ENCODE measurements at places on chromosomes 16 and 17. TPM values are rescaled to one million over a fixed set of nuclear protein-coding genes. Genes with fewer than 3 reads are reported as not detected.

The HCRT gene
- not detected for total RNA-seq

The ATPAF2 gene
- total RNA-seq = 12.6 TPM

The IRX5 gene
- total RNA-seq = 0.17 TPM

The MILR1 gene
- total RNA-seq = 4.4 TPM

The SMYD4 gene
- total RNA-seq = 8.7 TPM

The CYGB gene
- total RNA-seq = 12.4 TPM

GRCh38 chr17:81931557-81932332 lies 4.2 kb upstream of the MAFG start:
- DNase-seq = no peak

DNA sequence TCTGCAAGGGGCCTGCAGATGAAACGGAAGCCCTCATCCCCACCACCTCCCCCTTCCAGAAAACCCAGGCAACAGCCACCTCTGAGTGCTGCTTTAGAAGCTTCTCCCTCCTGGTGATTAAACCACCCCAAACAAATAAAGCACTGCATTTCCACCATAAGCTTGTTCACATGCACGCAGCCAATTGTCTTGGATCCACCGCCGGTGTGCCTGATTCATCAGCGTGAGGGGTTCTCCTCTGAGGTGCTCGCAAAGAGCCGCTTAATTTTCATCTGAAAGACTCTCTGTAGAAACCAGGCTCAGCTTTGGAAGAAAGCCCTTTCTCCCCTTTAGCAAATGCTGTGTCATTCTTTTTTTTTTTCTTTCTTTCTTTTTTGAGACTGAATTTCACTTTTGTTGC lies 155.2 kb upstream of the EEF2KMT start:
- DNase-seq = no peak

- DNase-seq = peak; percentile 86
Measured at GRCh38 chr17:58184308-58184985, 8.1 kb upstream of the EPX start.

DNA sequence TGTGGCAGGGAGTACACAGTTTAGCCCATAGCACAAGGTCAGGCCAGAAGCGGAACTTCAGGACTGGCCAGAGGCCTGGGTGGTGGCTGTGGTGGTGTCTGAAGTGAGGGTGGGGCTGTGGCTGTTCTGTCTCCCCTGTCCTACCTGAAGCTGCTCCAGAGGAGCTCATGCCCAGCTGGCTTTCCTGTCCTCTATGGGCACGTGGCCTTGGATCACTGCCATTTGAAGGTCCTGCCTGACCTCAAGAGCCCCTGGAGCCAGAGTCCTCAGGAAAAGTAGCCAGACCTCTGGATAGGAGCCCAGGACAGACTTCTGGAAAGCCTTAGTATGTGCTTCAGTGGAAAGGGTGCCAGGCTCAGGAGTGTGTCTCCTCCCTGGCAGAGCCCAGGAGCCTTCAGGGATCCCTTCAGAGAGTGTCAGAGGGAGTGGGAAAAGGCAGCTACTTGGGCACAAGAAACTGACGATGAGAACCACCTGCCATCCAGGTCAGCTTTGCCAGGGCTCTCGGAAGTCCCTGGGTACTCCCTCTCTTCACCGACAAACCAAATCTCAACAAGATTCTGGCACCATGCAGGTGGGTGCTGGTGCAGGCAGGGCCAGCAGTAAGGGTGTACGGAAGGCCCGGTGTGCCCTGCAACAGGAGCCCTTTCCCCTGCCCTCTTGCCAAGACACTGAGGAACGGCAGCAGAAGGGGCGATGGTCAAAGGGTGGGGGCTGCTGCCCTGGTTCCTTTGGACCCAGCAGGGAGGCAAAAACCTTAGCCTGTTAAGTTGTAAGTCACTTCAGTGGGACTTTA lies 153.7 kb downstream of the NTN1 start:
- DNase-seq = no peak

DNA sequence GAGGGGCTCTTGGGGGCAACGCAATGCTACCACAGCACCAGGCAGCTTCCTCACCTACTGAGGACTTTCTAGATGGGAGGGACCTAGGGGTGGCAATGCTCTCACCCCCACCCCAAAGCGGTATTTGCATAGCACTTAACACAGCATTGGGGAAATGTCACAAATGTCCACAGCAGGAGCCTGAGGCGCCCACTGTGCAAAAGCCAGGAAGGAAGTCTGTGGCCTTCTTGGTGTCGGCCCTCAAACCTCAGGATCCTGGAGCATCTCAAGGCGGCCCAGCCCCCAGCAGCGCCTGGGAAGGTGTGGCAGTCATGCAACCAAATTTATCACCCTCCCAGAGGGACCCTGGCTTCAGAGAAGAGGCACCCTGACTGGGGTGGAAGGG lies 45.3 kb downstream of the WNT3 start:
- DNase-seq = no peak

DNA sequence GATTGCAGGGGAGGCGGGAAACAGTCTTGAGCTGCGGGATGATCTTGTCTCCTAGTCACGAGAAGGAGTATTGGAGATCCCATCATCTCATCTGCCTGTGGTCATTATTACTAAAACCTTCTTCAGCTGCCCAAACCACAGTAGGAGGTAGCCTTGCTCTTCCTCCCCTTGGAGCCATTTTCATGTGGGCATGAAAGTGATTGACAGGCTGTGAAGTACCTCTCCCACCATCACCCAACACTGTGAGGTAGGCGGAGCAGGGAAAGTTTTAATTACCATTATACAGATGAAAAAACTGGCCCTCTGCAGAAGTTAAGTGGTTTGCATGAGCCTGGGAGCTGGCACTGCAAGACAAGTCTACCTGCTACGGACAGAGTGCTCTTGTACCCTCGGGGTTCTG lies 237.3 kb downstream of the MSI2 start:
- DNase-seq = no peak

DNA sequence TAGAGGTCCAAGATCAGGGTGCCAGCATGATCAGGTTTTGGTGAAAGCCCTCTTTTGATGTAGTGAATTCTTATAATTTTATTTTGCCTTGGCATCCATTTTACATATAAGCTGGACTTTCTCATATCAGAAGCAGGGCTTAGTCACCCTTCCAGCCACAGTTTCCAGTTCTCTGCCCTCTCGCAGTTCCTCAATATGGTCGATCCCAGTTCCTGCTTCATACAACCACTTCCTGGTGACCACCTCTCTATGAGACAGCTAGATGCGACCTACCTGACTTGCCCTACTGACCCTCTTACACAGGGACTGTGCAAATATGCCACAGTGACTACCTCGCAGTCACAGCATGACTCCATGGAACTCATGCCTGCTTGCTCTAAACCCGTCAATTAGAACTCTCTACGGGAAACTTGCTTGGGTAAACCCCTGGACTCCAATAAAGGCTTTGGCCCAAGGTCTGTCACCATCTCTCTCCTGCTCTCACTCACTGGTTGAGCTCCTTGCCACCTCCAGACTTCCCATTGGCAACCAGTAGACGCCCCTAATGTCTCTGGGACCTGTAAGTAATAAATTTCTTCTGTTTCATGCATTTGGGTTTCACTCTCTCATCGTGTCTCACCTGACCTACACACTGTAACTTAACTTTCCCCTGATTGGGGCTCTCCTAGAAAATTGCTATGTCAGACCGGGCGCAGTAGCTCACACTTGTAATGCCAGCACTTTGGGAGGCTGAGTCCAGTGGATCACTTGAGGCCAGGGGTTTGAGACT lies 21.4 kb downstream of the CD300LG start:
- DNase-seq = no peak

DNA sequence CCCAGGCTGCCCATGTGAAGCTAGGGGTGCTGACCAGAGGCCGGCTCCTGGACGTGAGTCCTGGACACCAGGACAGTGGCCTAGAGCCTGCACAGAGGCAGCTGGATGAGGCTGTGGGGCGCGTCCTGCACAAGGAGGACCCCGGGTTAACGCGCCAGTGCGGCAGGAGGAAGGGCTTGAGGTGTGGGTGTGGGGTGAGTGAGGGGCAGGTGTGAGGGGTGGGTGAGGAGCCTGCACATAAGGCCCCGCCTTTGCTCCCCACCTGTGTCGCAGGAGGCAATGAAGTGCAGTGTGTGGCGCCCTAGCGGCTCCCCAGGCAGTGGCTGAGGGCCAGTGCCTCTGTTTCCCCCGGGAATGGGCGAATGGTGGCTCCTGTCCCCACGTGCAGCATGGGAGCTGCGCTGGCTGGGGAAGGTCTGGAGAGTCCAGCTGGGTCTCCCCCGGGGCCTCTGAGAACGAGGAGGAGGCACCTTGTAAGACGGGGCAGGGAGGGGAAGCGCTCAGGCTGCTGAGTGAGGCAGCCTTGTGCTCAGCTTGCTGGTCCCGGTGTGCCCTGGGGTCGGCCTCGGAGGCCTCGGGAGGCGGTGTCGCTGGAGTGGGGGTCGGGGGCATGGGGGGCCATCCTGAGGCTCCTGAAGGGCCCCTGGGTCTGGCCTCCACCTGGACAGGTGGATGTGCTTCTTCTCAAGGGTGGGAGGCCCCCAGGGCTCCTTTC lies 3.2 kb downstream of the CD7 start:
- no peak for DNase-seq

- DNase-seq = no peak
Measured at GRCh38 chr16:25614716-25615265, 77.0 kb upstream of the HS3ST4 start.

DNA sequence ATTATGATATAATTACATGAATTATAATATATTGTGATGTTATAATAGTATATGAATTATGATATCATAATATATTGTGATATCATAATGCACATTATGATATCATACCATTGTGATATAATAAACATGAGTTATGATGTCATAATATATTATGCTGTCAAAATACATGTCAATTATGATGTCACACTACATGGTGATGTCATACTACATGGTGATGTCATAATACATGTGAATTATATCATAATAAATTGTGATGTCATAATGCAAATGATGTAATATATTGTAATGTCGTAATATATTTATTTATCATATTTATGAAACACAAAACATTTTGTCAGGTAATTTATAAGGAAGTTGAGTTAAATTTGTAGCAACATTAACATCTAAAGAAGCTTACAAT lies 1950.1 kb downstream of the TP53TG3F start:
- no peak for DNase-seq

- DNase-seq = peak; percentile 90
Measured at GRCh38 chr17:42016941-42017865, at the start of gene DNAJC7. Gene DNAJC7 (minus strand): TSS chr17:42017439. CDS start chr17:42017416, 23 bp downstream.

GRCh38 chr16:58338205-58338604 lies 43.4 kb upstream of the PRSS54 start:
- DNase-seq = no peak

GRCh38 chr16:31471875-31472708 lies at the start of gene TGFB1I1:
Gene TGFB1I1 (plus strand): TSS chr16:31472152. CDS start chr16:31472189, 37 bp downstream.
- DNase-seq = peak; percentile 87

- DNase-seq = peak; percentile 23
Measured at GRCh38 chr16:49281843-49282642, 405 bp upstream of the CBLN1 start.
